ENCODE measurements at places on chromosomes 1 and 21.

GRCh38 chr1:27689423-27690173 is 17.6 kb upstream of the IFI6 start:
- no peak for DNase-seq

DNA sequence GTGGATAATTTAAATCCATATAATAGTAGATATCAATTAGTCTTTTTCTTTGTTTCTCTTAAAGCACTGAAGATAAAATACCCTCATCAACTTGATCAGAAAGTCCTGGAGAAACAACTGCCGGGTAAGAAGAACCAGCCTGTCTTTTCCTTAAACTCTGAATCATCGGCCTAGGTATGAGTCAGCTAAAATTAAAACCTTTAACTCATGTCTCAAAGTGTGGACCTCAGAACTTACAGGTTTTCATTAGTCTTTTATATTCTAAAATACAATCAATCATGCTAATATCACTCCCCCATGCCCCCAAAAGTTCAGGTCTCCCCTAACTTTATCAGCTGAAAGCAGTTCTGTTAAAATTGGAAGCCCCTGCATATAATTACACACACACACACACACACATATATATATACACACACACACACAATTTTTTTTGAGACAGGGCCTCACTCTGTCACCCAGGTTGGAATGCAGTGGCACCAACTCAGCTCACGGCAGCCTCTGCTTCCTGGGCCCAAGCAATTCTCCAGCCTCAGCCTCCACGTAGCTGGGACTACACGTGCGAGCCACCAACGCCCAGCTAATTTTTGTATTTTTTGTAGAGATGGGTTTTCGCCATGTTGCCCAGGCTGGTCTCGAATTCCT is 61.3 kb downstream of the B3GALNT2 start:
- no peak for DNase-seq

DNA sequence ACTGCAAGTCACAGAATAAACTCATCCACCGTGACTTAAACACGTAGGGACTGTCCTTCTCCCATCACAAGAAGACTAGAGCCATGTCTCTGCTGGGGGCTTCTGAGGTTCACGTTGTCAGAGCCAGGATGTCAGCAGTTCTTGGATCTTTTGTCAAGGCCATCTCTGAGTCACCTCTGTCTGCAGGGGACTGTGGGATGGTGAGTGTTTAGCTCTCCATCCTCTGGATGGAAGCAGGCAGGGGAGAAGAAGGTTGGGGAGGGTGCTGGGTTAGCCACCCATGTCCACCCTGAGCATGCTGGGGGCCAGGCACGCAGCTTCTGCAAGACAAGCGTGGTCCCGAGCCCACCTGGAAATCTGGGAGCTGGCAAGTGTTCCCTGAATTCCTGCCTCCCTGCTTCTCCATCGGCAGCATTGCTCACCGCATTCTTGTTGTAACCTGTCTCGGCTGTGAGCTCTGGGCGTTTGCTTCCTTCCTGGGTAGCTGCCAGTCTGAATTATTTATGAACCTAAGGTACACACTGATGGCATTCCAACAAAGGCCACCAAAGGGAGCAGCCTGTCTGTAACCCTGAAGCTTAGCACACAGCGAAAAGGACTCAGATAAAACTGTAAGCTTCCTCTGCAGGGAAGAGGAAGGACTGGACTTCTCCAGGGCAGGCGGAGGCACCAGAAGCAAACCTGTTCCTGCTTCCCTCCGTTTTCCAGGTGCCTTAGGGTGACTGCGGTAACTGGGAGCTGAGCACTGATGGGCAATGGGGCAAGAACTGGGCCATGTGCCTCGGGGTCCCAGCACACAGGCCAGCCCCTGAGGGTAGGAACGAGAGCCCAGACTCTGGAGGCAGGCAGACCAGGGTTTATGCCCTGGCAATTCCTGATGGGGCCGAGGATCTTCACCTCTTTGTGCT is 88.6 kb downstream of the RIPK4 start:
- no peak for DNase-seq

DNA sequence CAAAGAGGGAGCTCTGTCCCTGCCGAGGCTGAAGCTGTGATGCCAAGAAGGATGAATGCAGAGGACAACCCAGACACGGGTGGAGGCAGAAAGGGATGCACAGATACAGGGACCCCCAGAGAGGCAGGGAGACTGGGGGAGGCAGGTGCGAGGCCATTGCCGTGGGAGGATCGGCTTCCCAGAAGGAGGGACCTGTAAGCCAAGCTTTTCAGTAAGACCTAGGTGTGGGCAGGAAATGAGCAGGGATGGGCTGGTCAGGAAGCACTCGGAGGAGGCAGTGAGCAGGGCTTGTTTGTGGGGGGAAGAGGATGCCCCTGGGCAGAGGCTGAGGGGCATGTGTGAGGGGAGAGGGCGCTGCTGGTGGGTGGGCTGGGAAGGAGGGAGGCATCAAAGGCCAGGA is 67.7 kb upstream of the WNT4 start:
- DNase-seq, result no peak

DNA sequence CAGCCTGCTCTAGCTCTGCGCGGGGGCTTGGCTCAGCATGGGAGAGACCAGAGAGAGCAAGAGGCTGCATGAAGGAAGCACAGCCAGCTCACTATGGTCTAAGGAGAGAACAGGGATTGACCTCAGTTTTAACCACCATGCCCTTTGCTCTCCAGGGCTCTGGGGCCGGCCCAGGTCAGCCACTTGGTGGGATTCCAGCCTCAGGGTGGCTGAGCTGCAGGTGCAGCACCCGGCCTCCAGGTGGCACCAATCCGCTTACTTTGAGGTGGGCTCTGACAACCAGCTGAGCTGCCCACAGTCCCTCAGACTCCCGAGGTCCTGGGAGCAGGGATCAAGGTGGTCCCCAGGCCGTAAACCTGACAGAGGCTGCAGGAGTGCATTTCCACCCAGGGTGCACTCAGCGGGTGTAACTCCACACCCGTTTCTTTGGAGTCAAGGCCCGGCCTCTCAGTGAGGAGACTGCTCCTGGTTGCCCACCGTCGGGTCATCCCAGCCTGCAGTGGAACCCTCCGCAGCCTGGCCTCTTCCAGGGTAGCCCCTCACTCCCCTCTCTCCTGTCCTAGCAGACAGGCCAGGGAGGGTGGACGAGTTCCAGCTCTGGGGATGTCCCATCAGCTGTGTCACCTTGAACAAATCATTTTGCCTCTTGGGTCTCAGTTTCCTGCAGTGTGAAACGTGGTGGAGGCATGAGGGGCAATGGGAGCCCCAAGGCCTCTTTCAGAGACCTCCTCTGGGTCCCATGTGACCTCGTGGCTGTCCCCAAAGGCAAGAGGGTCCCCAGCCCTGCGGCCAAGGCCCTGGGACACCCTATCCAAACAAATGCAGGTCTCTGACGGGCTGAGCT is 607 bp upstream of the LGR6 start:
- DNase-seq, result peak; percentile 74

- DNase-seq, result no peak
These were observed 131.6 kb upstream of the MROH9 start for GRCh38 chr1:170803711-170804110.

GRCh38 chr1:190154744-190155143 is 322.9 kb downstream of the BRINP3 start:
- no peak for DNase-seq

DNA sequence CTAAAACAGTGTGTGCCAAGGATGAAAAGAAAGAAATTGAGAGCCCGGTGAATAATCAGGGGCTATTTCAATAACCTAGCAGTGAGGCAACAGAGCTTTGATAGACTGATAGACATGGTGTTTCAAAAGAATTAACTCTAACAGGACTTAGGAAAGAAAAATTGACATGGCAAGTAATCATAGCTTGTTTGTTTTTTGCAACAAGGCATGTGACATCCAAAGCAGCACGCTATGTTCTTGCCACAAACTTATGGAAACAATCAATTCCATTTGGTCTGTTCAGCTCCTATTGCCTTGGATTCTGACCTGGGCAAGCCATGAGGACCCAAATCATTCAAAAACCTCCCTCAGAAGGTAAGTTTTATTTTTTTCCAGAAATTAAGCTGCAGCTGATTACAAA is 608.5 kb downstream of the SMYD3 start:
- no peak for DNase-seq

GRCh38 chr1:248792342-248792741 is 33.4 kb downstream of the SH3BP5L start:
- DNase-seq, result no peak

DNA sequence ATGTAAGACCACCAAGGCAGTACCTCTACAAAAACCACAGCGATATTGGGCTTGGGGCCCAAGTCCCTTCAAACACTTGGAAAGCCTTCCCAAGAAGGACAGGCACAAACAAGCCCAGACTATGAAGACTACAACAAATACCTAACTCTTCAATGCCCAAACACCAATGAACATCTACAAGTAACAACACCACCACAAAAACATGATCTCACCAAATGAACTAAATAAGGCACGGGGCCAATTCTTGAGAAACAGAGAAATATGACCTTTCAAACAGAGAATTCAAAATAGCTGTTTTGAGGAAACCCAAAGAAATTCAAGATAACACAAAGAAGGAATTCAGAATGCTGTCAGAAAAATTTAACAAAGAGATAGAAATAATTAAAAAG is 86.8 kb downstream of the COL24A1 start:
- no peak for DNase-seq

DNA sequence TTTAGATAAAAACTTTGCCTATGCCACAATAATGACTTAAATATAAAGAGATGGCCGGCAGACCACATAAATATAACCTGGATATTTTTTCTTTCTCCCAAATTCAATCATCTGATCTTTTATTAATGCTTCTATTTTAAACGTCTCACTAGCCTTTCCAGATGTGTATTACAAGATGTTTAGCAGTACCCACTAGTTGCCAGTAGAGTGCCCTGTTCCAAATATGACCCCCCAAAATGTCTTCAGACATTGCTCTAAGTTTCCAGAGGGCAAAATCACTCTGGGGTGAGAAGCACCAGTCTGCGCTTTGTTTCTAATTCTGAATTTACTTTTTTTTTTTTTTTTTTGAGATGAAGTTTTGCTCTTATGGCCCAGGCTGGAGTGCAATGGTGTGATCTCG is 268.1 kb downstream of the GRIK1 start:
- DNase-seq, result no peak
